Astrocyte of the spinal cord (primary cell): ENCODE measurements at places on chromosomes 5 and 9.

DNA sequence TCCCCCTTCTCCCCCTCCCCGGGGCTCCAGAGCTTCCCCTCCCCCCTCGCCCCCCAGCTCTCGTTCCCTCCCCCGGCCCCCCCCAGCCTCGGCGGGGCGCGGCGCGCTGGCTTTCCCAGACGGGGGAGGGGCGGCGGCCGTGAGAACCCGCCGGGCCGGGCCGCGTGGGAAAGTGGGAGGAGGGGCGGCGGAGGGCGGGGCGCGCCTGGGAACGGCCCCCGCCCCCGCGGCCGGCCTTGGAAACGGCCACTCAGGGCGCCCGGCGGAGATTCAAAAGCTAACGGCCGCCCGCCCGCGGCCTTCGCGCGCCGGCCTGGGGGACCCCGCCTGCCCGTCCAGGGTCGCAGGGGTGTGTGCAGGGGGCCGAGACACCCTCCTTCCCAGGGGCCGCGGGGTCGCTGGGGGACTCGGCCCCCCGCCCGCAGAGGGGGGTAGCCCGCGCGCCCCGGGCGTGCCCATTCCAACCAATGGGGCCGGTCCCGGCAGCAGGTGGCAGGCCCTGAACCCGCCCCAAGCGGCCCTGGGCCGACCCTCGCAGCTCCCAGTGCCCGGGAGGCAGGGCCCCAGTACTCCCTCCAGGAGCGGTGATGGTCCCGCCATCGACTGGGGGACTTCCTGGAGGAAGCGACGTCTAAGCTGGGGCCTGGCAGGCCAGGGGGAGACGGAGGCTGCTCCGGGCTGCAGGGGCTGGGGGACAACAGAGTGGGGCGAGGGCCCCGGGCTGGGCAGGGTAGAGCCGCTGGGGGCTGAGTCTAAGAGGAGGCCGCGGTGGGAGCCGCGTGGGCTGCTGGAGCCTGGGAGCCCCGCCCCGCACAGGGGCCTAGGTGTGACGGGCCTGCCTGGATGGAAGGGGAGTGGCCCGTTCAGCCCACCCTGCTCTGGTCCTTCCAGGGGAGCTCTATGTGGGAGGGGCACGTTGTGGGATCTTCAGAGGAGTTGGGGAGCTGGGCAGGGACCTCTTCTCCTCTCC lies 14.2 kb upstream of the NRARP start:
- DNase-seq: no peak

GRCh38 chr5:83426855-83427254 lies 44.7 kb upstream of the VCAN start:
- DNase-seq: no peak

GRCh38 chr9:87375397-87376073 lies 122.1 kb upstream of the DAPK1 start:
- peak; percentile 18 for DNase-seq

DNA sequence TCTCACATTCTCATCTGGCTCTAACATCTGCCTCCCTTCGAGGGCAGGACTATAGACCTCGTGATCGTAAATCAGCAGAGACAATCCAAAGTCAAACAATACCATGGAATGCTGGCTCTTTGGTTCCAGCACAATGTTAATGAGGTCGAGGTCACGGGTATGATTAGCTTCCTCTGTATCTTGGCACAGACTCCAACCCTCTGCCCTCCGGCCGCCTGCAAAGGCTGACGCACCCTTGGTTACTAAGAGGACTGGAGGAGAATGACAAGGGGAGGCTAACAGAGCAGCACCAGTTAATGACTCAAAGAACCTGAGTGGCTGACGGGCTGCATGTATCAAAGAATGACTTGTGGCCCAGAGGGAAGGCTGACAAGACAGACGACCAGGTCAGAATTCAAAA lies 10.1 kb downstream of the LHFPL2 start:
- peak; percentile 88 for DNase-seq

DNA sequence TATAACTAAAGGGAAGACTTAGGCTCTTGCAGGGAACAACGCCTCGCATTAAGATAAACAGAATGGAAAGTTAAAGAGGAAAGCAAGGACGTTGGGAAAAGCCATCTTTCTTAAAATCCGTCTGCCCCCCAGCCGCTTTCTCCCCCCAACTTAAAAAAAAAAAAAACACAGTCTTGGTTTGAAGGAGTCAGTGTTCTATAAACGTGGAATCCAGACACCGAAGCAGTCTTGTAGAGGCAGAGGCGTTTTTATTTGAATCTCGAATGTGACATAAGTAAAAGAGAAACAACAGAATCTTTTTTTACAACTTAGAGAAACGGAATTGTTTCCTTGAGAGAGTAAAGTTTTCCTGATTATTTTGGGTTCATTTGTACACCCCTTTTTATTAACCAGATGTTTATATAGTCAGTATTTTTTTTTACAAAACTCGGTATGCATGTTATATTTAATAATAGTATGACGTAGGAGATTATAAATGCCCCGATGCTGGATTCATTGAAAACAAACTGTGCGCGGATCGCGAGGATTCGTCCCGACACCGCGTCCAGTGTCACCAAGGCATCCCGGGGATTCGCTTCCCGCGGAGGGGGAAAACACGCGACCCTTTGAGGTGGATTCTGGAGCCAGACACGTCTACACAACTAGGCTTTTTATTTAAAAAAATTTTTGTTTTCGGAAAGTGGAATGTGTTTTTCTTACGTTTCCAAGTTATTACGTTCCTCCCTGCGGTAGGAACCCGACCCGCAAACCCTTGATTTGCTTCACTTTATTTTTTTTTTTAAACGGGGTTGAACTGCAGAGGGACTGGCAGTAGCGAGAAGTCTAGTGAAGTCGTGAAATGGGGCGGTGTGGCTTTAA lies 6.7 kb downstream of the PTCH1 start:
- no peak for DNase-seq

- no peak for DNase-seq
These were observed 212.8 kb downstream of the SLIT3 start for GRCh38 chr5:169088028-169088725.

DNA sequence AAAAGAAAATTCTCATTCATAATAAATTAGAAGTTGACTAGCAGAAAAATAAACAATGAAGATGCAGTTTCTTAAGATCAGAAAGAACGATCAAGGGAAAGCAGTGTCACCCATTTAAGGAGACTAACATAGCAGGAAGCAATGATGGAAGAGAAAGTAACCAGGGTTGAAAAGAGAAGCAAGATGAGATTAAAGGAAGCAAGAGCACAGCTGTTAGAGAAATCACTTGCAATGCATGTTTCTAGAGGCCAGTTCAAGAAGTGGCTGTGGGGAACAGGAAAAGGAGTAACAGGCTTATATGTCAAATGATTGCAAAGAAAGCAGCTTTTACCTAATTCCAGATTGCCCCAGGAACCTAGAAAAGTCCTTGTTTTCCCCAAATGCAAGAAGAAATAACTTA lies 46.8 kb upstream of the SLC1A1 start:
- no peak for DNase-seq

- DNase-seq: no peak
These were observed 46.3 kb downstream of the MAST4 start for GRCh38 chr5:66642538-66642937.

DNA sequence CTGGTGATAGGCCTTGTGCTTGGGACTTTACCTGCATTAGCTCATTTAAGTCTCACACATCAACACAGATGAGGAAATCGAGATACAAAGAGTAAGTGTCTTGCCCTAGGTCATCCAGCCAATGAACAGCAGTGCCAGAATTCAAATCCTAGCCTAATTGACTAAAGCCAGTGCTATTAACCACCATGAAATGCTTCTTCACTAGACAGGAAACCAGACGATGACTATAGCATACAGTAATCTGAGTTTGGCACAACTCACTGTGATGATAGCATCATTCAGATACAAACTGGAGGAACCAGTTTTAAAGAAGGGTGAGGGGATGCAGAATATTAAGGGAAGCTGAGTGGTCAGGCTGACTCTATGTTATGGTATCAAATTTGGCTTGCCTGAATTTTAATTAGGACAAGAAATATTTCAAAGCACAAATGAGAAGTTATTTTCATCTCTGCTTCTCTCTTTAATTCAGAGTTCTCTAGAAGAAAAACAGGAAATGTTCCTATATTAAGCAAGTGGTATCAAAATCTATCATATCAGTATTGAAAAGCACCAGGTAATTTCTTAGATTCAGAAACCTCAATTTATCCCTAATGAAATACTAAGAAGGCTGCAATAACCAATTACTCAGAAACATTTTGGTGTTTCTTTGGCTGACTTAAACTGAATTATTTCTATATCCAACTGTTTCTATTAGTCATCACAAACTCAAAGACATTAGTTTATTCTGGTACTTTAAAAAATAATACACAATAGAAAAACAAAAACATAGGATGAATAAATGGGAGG lies 147.0 kb upstream of the RASA1 start:
- DNase-seq: peak; percentile 95

DNA sequence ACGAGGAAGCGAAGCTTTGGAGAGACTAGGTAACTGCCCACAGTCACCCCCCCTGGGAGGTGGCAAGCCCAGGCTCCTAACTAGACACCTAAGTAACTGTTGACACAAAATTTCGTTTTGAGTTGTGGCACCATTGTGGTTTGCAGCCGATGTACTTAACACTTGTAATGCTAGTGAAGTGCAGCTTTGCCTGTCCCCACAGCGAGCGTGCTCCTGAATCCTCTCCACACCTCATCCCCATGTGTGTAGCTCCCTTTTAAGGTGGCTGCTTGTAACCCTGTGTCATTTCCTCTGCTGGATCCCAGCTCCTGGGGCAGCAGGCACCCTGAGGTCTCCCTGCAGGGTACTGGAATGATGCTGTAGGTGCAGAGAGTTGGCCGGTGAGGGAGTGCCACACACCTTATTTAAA lies 114.9 kb downstream of the TRIO start:
- DNase-seq: no peak

- DNase-seq: no peak
These were observed 15.4 kb upstream of the VPS13A start for GRCh38 chr9:77161966-77162365.

DNA sequence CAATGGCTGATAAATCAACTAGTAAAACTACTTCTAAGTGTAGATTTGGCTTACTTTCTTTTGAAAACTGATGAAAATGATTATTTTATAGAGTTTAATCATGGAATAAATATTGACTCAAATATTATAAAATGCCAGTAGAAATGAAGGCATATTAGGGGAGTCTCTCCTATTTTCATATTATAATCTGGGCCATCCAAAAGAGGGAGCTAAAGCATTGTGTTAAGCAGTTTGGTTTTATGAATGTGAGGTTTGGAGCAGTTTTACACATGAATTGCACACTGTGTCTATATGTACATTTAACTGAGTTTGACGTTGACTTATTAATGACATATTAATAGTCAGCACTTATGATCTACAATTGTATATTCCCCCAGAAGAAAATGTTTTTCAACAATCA lies 17.4 kb downstream of the CDH9 start:
- DNase-seq: peak; percentile 56

DNA sequence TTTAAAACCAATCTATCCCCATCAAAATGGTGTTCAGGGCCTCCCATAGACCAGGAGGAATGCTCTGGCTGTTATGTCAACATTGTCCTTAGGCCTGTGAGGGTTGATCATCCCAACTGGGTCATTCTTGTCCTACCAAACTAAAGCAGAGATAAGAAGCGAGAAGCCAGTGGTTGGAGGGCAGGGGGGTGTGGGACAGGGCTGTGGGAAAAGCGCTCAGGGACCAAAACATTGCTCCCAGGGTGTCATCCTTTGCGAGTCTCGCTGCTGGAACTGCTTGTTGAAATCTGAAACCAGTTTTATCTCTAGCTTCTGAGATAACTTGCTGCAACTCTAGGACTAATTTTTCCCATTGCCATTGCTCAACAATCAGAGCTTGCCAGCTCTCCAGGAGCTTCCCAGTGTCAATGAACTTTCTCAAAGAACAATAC lies 48.1 kb downstream of the SPATA31C2 start:
- DNase-seq: no peak

GRCh38 chr5:157288405-157289163 lies 22.7 kb downstream of the CYFIP2 start:
- DNase-seq: no peak

DNA sequence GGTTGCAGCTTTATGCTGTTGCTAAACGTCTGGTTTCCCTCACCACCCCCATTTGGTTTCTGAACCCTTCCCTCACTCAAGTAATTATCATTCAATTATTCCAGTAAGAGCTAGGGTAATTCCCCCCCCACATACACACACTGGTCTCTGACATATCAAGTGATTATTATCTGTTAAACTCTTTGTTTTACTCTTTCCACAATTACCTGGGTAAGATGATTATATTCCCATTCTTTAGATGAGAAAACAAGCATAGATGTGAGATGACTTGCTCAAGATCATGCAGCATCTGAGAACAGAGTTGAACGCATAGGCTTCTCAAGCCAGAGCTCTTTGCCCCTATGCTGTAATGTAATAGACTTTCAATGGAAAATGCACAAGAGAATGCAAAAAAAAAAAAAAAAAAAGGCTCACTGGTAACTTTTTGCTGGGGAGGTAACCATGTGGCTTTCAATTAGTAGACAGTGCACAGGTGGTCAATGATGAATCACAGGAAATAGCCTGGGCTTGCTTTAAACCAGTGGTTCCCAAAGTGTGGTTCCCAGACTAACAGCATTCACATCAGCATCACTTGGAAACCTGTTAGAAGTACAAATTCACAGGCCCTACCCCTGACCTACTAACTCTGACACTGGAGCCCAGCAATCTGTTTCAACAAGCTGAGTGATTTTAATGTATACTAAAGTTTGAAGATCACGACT lies 87.6 kb downstream of the PIK3R1 start:
- peak; percentile 24 for DNase-seq

- no peak for DNase-seq
These were observed 29.5 kb upstream of the LRRC14B start for GRCh38 chr5:161803-162110.

GRCh38 chr9:131418143-131419025 lies 24.5 kb downstream of the PRRC2B start:
- no peak for DNase-seq

- DNase-seq: no peak
These were observed 9.1 kb downstream of the PTGES2 start for GRCh38 chr9:128118472-128118857.

DNA sequence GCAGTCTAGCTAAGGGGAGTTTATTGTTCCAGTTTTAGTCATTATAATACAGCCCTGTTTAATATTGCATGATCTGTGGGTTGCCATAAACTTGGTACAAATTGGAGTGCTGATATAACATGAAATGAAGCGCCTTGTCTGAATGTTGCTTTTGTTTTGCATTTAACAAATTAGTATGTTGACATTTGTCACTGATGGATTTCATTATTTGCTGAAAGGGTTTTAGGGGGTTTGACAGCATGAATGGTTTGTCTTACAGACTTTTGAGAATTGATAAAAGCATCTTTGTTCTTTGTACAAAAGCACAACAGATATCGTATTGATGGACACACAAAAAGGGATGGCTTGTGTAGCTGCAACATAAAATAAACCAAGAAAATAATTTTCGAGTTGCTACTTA lies 178.3 kb downstream of the AOPEP start:
- no peak for DNase-seq

DNA sequence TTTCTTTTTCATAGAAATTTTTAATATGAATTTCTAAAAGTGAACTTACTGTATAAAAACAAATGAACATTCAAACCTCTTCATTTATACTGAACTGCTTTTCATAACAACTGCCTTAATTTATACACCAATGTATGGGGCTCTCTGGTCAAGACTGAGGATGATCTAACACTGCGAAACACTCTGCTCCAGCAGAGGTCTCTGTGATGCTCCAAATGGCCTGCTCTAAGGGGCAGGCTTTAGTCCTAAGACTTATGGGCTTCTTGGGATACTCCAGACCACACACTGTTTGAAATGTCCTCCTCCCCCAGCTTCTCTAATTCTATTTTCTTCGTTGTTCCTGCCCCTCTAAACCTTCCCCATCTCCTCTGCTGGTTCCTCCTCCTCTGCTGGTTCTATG lies 58.5 kb downstream of the LIFR start:
- DNase-seq: peak; percentile 39

- no peak for DNase-seq
These were observed 137.9 kb upstream of the PPP1R26 start for GRCh38 chr9:135341612-135342169.

- no peak for DNase-seq
These were observed at the start of gene LCNL1 for GRCh38 chr9:136982232-136983051. Gene LCNL1 (plus strand): TSS chr9:136982993. CDS start chr9:136983587, 594 bp downstream.
